ENCODE measurements at places on chromosomes 1 and 21.

GRCh38 chr1:213325482-213325881, 274.4 kb downstream of the RPS6KC1 start:
- DNase-seq: no peak

GRCh38 chr1:175933801-175934200, 190.4 kb upstream of the TNR start:
- DNase-seq: peak; percentile 29

DNA sequence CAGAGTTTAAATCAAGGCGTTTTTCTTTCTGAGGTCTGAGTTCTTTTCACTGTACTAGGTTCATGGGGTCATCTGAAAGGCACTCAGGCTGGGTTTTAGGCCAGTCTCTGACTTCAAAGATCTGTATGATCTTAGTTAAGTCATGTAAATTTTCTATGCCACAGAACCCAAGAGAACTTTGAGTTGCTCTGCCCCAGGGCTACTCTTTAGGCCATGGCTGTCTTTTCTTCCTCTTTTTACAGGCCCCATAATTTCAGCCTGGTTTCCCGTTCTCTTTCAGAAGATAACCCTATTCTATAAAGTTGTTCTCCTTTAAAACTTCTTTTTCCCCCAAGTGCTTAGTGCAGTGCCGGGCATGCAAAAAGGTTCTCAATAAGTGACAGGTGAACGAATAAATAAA, 26.1 kb downstream of the METTL13 start:
- no peak for DNase-seq

- no peak for DNase-seq
Observed at GRCh38 chr21:31447505-31447904, 103.4 kb upstream of the TIAM1 start.

Data from fibroblast of gingiva (primary cell).